ENCODE measurements at places on chromosomes 11 and 22.
A peak's percentile ranks its signal among the peaks of the same experiment; 100 is the strongest.

GRCh38 chr22:17489101-17489500 lies 74.2 kb upstream of the SLC25A18 start:
- DNase-seq: no peak

DNA sequence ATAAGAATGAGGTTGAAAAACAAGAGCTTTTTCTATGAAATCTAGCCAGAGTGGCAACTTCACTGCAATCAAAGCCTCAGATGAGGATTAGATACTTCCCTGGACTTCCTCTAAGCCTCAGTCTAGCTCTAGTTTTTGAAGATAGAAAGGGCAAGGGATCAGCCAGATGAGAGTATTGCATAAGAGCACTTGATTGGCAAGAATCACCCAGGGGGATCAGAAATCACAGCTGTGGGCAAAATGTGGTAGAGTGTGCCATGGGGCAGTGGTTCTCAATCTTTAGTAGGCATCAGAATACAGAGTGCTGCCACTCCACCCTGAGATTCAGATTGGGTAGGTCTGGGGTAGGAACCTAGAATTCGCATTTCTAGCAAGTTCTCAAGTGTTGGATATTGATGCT lies 82.4 kb downstream of the EXT2 start:
- DNase-seq: no peak

GRCh38 chr22:46614025-46614931 lies 5.9 kb upstream of the GRAMD4 start:
- DNase-seq: peak; percentile 43

GRCh38 chr11:121762820-121763219 lies 310.1 kb upstream of the SORL1-AS1 start:
- DNase-seq: no peak

GRCh38 chr11:13141731-13142709 lies 132.9 kb downstream of the RASSF10 start:
- no peak for DNase-seq

GRCh38 chr11:95067841-95068219 lies 1.1 kb downstream of the SRSF8 start:
- DNase-seq: peak; percentile 22

- no peak for DNase-seq
Measured at GRCh38 chr11:104370478-104370877, 206.5 kb upstream of the PDGFD start.

GRCh38 chr11:72604256-72604655 lies 70.0 kb downstream of the PDE2A start:
- DNase-seq: no peak

- peak; percentile 50 for DNase-seq
Measured at GRCh38 chr22:29245626-29246385, 22.0 kb downstream of the RHBDD3 start.

- no peak for DNase-seq
Measured at GRCh38 chr11:118217575-118217974, 7.2 kb downstream of the JAML start.

GRCh38 chr11:6414874-6415328 lies 4.0 kb downstream of the APBB1 start:
- DNase-seq: no peak

GRCh38 chr11:118744046-118744445 lies 46.9 kb downstream of the DDX6 start:
- DNase-seq: no peak

DNA sequence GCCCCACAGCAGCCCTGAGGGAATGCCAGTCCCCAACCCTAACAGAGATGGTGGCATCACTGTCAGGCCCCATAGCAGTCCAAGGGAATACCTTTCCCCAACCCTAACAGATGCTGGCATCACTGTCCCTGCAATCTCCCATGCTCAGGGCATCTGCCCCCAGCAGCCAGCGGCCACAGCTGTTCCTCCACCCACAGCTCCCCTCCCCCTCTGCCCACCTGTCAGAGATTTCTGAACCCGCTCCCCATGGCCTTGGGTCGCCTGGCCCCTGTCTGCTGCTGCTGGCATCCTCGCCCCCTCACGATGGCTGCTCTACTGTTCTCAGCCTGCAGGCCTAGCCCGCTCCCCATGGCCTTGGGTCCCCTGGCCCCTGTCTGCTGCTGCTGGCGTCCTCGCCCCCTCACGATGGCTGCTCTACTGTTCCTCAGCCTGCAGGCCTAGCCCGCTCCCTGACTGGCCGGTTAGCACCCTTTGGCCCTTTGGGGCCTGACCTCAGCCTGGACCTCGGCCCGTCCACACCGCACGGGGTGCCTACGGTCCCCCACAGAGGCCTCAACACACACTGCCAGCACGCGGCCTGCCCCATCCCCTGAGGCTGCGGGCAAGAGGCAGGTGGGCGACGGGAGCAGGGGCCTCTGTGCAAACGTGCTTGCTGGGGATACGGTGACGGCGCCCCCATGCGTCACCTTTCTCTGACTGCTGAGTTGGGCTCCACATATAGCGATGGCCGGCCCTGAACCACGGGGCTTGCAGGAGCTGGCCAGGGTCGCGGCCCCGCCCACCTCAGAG lies 20.7 kb downstream of the CHID1 start:
- no peak for DNase-seq

DNA sequence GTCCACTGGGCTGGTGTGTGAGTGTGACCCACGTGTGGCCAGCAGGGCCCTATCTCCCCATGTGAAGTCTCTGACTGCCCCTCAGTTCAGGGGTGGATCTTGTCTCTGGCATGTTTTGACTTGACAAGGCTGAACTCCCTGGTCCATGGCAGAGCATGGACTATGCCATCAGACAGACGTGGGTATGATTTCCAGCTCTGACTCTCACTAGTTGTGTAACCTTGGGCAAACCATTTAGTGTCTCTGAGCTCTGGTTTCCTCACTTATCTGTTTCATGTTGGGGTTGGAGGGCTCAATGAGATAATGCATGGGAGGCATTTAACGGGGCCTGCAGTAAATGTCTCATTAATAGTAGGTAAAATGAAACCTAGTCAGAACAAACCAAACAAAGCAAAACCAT lies 254.5 kb upstream of the NARS2 start:
- no peak for DNase-seq

DNA sequence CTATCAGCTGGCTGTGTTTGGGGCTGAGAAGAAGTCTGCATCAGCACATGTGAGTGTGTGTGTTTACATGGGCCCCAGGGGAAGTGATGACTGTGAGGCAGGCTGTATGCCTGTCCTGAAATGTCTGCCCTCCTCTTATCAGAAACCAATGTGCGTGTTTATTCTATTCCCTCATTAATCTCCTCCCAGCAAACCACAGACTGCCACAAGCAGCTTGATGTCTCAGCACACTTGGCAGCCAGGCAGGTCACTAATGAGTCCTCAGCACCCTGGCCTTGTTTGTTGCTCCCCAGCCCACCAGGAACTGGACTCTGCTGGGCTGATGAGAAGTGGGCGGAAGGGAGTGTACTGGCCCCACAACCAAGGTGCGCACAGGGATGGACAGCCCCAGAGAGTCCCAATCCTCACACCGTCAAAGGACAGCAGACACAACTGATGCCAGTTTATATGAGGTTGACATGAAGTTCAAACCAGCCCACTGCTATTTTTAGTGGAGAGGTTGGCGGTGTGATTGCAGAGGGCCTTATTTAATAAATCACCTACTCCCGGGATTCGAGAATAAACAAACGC lies 225.8 kb downstream of the ETS1 start:
- no peak for DNase-seq

All from stimulated activated CD4-positive, alpha-beta T cell treated with anti-CD3 and anti-CD28 coated beads, TNF-alpha, amount 100 ng/mL, for 48 hours (primary cell).